T-helper 17 cell (primary cell): ENCODE measurements at places on chromosomes 11 and 22.
A peak's percentile ranks its signal among the peaks of the same experiment; 100 is the strongest.

GRCh38 chr22:36776722-36777121 lies 803 bp upstream of the IFT27 start:
- no peak for DNase-seq

- no peak for DNase-seq
These were observed 737 bp downstream of the PPP2R1B start for GRCh38 chr11:111765320-111765983.

- DNase-seq: peak; percentile 23
These were observed 6.3 kb upstream of the KCNJ5 start for GRCh38 chr11:128884703-128885338.

DNA sequence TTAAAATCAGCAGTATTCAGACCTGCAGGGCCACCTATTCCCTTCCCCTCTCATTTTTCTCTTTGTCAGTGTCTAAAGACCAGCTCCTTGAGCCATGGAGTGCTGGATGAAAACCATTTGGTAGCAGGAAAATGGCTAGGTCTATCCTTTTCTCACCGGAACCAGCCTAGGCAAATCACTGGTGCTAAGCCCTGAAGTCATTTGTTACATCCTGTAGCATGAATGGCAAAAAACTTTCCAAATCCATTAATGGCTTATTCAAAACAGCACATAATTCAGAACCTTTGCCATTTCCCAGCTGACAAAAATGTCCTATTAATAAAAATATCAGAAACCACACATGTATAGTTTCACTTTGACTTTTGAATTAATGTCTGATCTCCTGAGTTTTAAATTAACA lies 209.5 kb upstream of the E2F8 start:
- DNase-seq: no peak

GRCh38 chr22:48250286-48250895 lies 1487.9 kb downstream of the TBC1D22A start:
- no peak for DNase-seq

GRCh38 chr11:130330101-130330684 lies 15.5 kb upstream of the ZBTB44 start:
- DNase-seq: no peak

GRCh38 chr11:44434191-44434590 lies 124.3 kb upstream of the ALX4 start:
- DNase-seq: no peak

DNA sequence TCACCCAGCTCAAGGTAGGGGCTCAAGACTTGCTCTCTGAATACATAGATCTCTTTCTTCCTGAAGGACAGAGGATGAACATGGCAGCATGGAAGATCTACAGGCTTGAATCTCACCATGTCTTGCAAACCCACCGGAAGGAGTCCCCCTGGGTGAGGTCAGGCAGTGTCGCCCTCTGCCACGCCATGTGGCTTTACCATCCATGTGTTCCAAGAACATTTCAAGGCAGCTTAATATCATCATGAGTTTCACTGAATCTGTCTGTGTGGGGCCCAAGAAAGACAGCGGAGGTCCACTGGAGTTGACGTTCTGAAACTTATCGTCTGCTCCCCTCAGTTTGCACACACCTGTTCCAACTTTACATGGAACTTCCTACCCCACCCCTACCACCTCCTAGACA lies 1202.6 kb downstream of the TBC1D22A start:
- no peak for DNase-seq

DNA sequence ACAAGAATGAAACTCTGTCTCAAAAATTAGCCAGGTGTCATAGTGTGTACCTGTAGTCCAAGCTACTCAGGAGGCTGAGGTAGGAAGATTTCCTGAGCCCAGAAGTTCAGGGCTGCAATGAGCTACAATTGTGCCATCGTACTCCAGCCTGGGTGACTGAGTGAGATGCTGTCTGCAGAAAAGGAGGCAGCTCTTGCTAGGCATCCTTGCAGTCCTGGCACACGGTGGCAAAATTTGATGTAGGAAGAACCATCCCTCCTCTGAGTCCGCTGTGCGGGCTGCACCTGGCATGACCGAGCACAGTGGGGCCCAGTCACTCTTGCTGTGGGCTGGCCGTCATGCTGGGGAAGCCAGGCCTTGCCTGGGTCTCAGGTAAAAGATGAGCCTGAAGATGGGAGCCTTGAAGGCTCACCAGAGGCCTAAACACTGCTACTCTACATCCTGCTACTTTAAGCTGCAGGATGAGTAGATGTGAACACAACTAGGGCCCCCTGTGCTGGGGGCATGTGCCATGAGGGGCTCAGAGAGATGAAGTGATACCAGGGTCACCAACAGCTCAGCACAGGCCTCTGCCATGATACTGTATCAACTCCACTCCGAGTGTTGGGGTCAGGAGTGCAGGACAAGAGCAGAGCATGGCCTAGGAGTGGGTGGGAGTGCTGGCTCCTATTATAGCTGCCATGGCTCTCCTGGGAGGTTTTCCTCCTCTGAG lies 18.6 kb downstream of the CDC45 start:
- DNase-seq: no peak

DNA sequence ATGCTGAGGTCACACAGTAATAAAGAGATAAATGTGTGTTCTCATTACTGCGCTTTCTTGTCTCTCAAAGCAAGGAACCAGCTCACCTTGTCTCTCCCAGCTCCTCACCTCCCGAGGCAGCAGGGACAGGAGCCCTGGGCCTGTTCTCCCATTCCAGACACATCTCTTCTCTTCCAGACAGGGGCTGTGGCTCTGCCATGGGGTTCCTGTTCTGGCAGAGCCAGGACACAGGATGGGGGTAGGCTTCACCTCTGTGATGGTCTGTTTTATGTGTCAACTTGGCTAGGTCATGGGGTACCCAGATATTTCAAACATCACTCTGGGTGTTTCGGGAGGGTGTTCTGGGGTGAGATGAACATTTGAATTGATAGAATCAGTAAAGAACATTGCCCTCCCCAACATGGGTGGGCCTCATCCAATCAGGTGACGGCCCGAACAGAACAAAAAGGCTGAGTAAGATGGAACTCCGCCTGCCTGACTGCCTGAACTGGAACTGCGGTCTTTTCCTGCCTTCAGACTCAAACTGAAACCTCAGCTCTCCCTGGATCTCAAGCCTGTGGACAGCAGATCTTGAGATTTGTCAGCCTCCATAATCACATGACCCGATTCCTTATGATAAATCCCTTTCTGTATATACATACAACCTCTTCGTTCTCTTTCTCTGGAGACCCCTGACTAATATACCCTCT lies 2.0 kb upstream of the VSIG10L2 start:
- no peak for DNase-seq

DNA sequence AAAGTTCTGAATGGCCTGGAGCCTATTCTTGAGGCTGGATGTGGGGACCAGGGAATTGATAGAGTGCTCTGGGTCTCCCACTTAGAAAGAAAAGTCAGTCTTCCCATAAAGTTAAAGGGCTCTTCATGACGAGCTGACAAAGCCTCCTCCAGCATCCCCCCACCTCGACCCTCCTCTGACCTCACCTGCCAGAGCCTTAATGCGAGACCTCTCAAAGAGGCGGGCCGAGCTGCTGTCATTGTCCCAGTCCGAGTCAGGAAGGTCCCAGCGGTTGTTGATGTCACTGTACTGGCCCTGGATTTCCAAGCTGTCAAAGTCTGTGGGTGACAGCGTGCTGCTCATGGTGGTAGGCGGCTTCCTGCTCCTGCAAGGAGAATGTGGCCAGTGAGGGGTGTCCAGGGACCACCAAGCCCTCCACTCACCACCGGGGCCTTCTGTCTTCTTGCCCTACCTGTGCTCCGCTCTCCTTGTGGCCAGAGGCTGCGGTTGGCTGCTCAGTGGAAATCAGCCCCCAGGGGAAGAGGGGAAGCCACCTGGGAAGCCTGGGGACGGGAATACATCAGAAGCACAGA lies 8.0 kb downstream of the SPTBN2 start:
- no peak for DNase-seq

GRCh38 chr11:27930946-27931345 lies 177.0 kb downstream of the KIF18A start:
- no peak for DNase-seq

- DNase-seq: peak; percentile 16
These were observed 14.1 kb downstream of the RPS13 start for GRCh38 chr11:17063171-17064002.

DNA sequence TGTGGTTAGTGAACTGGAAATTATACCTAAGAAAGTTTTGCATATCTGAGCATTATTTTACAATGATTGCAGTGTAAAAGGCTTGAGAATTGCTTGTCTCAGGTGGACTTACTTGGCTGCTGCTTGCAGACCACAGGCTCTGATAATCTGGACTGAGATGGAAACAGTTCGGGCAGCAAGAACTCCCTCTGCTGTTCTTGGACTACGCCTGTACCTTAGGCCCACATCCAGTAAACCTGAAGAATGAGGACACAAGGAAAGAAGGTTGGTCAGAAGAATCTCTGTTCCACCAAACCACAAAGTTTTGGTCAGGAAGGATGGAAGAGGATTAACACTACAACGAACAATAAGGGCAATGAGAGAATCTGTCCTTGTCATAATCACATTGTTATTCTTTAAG lies 80.1 kb downstream of the C2CD3 start:
- DNase-seq: no peak

- DNase-seq: no peak
These were observed 16.4 kb downstream of the ATP5MG start for GRCh38 chr11:118417801-118418200.

- no peak for DNase-seq
These were observed 812.6 kb downstream of the OPCML start for GRCh38 chr11:132719684-132720083.

DNA sequence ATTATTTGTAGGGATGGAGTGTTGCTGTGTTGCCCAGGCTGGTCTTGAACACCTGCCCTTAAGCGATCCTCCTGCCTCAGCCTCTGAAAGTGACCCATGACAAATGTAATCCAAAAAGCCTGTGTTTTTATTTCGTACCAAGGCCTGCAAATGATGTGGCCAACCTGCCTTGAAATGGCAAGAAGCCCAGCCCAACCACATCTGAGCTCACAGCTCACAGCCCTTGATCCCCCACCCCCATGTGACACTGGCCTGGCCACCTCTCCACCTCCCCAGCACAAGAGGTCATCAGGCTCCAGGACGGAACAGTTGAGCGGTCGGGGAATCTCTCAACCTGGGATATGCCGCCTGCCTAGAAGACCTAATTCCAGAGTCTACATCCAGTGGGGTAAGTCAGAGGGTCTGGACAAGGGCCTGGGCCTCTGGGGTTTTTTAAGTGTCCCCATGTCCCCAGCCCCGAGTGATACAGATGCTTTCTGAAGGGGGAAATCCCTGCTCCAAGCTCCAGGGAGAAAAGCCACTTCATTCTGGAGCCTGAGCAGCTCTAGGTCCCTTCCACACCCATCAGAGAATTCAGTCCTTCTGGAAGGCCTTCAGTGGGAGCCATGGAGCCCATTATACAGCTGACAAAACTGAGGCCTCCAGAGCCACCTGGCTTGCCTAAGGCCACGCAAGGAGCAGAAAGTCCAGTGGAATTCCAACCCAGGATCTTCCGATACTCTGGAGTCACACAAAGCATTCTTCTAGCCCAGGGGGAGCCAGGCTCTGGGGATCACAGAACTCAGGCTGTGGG lies 70.7 kb downstream of the MN1 start:
- no peak for DNase-seq

DNA sequence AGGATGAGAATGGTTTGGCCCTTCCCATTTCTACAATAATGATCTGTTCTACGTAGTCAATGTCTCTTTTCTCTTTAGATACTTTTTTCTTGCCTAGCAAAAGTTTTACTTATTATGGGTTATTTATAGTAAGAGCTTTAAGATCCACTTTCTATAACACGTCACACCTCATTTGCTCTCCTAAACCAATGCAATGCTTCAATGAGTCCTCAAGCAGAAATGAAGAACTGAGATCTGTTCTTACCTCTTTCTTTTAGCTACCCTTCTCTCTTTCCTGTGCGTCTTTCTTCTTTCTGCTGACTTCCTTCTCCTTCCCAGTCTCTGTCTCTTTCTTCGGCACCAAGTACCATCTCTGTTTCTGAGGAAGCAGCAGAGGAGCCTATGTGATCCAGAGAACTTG lies 61.8 kb downstream of the SNX19 start:
- no peak for DNase-seq

DNA sequence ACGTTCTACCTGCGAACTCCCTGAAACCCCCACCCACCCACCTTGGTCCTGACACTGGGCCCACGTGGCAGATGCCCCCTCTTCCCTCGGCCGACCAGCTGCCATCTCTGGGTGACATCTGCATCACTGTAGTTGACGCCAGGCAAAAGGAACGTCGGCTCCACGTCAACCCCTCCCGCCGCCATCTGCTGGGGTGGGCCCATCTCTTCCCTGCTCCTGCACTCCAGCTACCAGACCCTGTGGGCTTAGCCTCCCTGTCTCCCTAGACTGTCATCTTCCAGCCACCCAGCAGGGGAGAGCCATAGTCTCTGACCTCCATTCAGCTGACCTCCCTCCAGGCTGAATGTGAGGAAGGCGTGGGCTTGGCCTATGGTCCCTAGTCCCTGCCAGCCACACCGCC lies 21.4 kb downstream of the CHID1 start:
- DNase-seq: no peak

- DNase-seq: peak; percentile 70
These were observed 1.7 kb downstream of the CAPRIN1 start for GRCh38 chr11:34053161-34053686.

DNA sequence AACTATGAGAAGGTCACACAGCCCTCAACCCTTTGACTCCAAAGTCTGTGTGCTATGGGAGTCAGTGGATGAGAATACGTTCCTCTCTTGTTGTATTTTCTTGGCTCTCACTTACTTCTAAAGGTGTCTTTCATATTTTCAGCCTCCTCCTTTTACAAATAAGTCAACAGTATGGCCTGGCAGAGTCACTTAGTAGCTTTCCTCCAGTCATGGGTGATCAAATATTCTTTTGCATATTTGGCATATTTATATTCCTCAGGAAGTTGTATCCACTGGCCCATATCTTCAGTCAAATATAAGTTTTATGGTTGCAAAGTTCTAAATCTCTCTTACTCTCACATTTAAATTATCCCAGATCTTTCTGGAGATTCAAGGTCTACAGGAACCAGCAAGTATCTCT lies 327.5 kb downstream of the ETS1 start:
- no peak for DNase-seq
